ENCODE measurements at places on chromosomes 7 and 10. TPM values are rescaled to one million over a fixed set of nuclear protein-coding genes. Genes with fewer than 3 reads are reported as not detected.

HOXA4 gene
- 0.51 TPM for total RNA-seq

SKAP2 gene
- 16.7 TPM for total RNA-seq

MMP21 gene
- total RNA-seq, result 0.26 TPM

PLXNA4 gene
- total RNA-seq, result 1.2 TPM

CPN1 gene
- not detected for total RNA-seq

PLA2G12B gene
- total RNA-seq, result not detected

BLNK gene
- total RNA-seq, result 0.51 TPM

GSTO2 gene
- 2.1 TPM for total RNA-seq

HTR5A gene
- not detected for total RNA-seq

PNLIPRP3 gene
- total RNA-seq, result not detected

DGKI gene
- total RNA-seq, result 2.1 TPM

ENTPD1 gene
- 3.3 TPM for total RNA-seq

ZP3 gene
- 2.6 TPM for total RNA-seq

ZNF488 gene
- not detected for total RNA-seq

DPYSL4 gene
- 0.26 TPM for total RNA-seq

Measured in fibroblast of lung (primary cell).